ENCODE measurements at places on chromosomes 12 and 14. TPM values are rescaled to one million over a fixed set of nuclear protein-coding genes. Genes with fewer than 3 reads are reported as not detected.

DNA sequence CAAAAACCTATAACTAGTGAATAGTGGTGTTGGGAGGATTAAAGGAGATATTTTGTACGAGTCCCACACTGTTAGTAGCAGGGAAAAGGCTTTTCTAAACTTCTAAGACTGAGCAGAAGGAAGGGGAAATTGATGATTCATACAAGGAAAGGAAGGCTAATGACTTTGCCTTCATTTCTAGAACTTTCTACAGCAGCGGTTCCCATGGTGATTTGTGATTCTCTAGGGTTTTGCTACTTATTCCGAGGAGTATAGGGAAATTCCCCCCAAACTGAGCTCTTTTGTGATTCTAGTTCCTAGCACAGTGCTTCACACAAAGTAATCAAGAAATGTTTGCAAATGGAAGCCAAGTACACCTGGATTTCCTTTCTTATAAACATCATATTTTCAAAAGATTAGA lies 23.8 kb upstream of the PWP1 start:
- DNase-seq, result no peak

PGF gene
- 529 TPM for total RNA-seq

- no peak for DNase-seq
Observed at GRCh38 chr12:42589465-42590329, at the start of gene PRICKLE1. PRICKLE1 (minus strand) TSS chr12:42589746; CDS start chr12:42472516, 117,230 bp downstream.

GRCh38 chr14:96617635-96618034 lies 115.5 kb downstream of the PAPOLA start:
- DNase-seq, result no peak

TMEM63C gene
- 0.35 TPM for total RNA-seq

- no peak for DNase-seq
Observed at GRCh38 chr14:60839657-60840056, 105.1 kb downstream of the MNAT1 start.

Measured in glomerular endothelial cell (primary cell).